ENCODE measurements at places on chromosomes 1 and 21. TPM values are rescaled to one million over a fixed set of nuclear protein-coding genes. Genes with fewer than 3 reads are reported as not detected.
A peak's percentile ranks its signal among the peaks of the same experiment; 100 is the strongest.

- DNase-seq, result no peak
Observed at GRCh38 chr1:107935396-107936064, 29.4 kb downstream of the VAV3 start.

- DNase-seq, result no peak
Observed at GRCh38 chr1:247096544-247096943, 7.6 kb downstream of the ZNF669 start.

- DNase-seq, result no peak
Observed at GRCh38 chr21:36654796-36655325, 44.1 kb upstream of the SIM2 start.

MRAP gene
- not detected for polyA plus RNA-seq

OR1C1 gene
- polyA plus RNA-seq, result not detected

DNA sequence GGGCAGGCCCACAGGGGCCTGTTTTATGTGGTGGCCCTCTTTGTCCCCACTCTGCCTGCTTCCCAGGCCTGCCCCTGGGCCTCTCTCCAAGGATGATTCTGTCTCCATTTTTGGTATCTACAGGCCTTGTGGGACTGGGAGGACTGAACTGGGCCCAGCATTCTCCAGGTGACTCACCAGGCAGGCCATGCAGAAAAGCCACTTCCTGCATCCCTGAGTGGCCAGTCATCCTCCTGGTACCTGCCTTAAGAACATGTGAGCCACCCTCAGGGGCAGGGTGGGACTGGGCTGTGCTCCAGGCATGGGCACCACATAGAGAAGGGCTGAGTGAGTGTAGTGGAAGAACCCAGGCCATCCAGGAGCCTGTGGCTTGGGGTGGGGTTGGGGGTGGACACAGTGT, 20.0 kb upstream of the BCAR3 start:
- DNase-seq, result peak; percentile 99

DNA sequence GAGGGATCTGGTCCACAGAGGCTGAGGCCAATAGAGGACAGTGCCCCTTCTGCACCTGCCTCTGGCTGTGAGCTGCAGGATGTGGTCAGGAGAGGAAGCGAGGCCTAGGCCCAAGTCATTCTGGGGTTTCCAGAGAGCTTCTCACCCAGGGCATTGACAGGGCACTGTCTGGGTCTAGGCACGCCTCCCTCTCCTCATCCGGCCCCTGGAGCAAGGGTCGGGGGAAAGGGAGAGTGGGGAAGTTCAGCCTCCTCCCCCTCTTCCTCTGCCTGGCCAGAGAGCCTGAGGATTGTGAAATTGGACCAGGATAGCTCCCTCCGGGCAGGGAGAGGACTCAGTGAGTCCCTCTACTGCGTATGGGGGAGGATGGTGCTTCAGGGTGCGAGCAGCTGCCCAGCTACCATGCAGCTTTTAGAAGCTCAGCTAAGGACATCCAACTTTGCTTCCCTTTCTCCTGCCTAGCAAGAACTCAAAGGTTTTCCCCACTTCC, 6.3 kb upstream of the INAVA start:
- DNase-seq, result no peak

ATF3 gene
- polyA plus RNA-seq, result 17.9 TPM

ANKRD35 gene
- polyA plus RNA-seq, result 2.4 TPM

GRCh38 chr1:95226781-95227660, 7.0 kb upstream of the RWDD3 start:
- DNase-seq, result no peak

GJA5 gene
- 0.07 TPM for polyA plus RNA-seq

GRCh38 chr1:111876631-111877030, 112.8 kb downstream of the KCND3 start:
- DNase-seq, result no peak

DNA sequence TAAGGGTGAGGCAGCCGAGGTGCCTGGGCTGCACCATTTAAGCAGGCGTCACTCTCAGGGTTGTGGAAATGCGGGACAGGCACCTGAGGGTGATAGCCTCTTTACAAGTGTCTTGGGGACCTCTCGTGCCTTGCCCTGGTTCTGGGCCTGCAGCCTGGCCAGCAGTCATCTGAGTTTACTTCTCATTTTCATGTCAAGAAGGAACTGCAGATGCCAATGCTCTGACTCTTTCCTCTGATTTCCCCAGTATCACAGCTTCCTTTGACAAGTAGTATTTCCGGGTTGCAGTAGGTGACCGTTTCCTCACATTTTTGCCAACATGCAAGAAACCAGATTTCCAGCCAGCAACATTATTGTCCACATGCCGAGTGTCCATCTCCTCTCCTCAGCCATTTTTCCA, 286.9 kb downstream of the DISC1 start:
- DNase-seq, result peak; percentile 24

DNA sequence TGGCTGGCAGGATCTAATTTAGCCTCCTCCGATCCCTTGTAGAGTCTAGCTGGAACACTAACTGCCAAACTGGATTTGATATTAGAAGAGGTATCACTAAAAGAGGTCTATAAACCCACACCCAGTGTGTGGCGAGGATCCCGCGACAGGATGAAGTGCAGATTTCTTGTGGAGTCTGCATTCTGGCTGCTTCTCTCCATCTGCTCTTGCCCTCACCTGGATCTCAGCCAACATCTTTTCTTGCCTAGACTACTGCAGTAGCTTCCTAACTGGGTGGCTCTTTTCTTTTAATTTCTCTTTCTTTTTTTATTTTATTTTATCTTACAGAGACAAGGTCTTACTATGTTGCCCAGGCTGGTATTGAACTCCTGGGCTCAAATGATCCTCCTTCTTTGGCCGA, 48.9 kb upstream of the CAPZB start:
- no peak for DNase-seq

DNA sequence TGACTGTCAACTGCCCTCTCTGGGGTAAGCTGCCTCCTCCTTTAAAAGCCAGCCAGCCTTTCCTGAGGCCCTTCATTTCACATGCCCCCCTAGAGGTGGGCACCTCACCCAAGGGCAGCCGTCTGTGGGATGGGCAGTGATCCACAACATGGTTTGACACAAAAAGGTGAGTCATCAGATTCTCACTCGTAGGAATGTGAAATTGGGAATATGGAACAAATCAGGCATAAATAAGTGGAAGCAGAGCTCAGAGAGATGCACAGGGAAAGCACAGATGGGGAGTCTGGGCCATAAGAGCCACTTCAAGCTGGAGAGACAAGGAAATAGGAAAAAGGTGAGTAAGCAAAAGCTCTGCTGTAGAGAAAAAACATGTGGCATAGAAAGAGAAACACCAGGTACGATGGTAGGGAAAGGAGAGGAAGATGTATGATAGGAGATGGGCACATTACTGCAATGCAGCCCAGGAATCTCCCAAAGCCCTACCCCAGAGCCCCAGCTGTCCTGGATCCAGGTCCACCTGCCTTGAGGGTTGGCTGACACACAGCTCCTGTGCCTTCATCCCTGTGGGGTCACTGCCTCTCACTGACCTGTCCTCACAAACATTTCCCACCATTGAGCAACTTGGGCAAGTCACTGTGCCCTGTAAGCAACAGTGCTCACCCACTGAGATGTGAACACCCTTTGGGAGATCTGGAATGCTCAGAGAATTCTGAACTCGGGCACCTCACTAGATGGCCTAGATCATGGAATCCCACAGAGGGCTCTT, 86.6 kb downstream of the ASTN1 start:
- no peak for DNase-seq

- DNase-seq, result peak; percentile 97
Observed at GRCh38 chr21:32520875-32521735, 64.2 kb downstream of the TCP10L start.

NOS1AP gene
- 0.20 TPM for polyA plus RNA-seq

GRCh38 chr1:200082329-200082728, 54.8 kb downstream of the NR5A2 start:
- DNase-seq, result peak; percentile 8

DNA sequence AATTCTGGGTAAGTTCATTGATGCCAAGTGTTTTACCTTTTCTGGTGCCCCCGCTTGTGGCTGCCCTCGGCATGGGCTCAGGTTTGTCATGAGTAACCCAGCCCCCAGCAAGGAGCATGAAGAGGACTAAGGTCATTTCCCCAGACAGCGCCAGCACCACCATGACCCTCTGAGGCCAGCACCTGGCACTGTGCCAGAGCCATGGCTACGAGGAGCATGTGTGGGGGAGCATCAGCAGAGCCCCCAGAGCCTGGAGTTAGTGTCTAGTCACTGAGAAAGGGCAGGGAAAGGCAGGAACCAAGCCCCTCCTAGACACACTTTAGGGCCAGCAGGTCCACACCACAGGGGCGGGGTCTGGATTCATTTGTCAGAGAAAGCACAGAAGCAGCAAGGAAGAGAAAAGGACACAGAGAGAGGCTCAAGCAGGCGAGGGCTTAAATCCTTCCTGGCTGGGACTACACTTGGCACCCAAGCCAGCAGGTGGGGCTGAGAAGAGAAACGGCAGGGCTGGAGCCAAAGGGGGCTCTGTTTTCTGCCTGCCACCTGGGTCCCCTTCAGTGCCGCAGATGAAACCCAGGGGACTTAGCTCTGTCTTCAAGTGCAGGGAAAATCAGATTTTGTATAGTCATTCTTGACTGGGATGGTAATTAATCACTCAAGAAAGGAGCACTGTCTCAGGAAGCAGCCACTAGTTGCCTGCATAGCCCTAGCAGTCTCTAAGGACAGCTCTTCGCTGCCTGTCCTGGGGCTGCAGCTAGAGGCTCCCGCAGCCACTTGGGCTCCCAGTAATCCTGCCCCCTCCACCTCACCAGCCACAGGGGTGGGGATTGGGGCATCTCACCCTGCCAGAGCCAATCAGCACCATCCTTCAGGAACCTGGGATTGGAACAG, 79.6 kb upstream of the ZC3H12A start:
- no peak for DNase-seq

DNA sequence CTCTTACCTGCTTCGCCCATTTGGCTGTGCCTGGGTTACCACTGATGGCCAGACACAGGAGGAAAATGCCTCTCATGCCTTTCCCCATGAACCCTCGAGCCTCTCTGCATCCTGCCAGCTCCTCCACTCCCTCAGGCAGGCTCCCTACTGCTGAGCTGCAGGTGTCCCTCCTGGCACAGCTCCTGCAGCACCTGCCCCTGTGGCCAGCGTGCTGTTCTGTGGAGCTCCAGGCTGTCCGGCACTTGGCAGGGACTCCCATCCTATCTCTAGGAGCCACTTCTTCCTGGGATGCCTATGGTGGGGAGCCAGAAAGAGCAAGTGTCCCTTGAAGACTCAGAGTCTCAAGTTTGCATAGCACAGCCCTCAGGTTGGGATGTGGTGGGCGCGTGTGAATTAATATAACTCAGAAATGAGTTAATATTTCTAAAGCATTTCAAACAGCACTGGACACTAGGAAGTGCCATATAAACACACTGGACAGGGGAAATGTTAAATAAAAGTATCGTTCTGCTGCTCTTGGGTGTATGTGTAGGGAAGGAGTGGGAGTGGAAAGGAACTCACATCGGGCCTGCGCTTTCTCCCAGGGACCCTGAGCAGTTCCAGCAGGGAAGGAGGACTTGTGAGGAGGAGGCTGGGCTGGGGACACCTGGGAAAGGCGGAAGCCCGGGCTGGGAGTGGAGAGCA, 2.7 kb downstream of the LRRC71 start:
- no peak for DNase-seq

- DNase-seq, result no peak
Observed at GRCh38 chr1:228123505-228123904, 14.4 kb upstream of the MRPL55 start.

ZNF683 gene
- not detected for polyA plus RNA-seq

GRCh38 chr1:233045588-233045987, 95.2 kb downstream of the NTPCR start:
- peak; percentile 13 for DNase-seq

- peak; percentile 78 for DNase-seq
Observed at GRCh38 chr1:216600730-216601609, 122.3 kb downstream of the ESRRG start.

DNA sequence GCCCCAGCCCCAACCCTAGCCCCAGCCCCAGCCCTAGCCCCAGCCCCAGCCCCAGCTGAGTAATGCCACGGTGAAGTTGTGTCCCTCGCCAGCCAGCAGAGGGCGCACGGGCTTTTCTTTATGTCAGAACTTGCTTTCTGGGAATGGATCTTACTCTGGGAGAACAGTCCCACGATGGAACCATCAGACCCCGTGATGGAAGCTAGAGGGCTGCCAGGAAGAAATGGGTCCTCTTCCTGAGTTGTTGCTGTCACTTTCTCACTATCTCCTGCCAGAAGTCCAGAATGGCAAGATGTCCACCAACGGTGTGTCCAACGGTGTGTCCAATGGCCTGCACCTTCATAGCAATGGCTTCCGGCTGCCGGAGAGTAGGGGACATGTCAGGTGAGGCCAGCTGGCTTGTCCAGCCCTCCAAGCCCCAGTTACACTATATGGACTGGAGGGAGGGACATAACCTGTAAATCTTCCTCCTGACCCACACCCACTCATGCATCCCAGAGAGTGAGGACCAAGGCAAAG, 25.1 kb upstream of the TMEM222 start:
- DNase-seq, result peak; percentile 54

OR11L1 gene
- polyA plus RNA-seq, result not detected

NBPF4 gene
- not detected for polyA plus RNA-seq

CFHR4 gene
- polyA plus RNA-seq, result not detected

- DNase-seq, result peak; percentile 95
Observed at GRCh38 chr1:180151508-180151907, 3.2 kb upstream of the QSOX1 start.

DNA sequence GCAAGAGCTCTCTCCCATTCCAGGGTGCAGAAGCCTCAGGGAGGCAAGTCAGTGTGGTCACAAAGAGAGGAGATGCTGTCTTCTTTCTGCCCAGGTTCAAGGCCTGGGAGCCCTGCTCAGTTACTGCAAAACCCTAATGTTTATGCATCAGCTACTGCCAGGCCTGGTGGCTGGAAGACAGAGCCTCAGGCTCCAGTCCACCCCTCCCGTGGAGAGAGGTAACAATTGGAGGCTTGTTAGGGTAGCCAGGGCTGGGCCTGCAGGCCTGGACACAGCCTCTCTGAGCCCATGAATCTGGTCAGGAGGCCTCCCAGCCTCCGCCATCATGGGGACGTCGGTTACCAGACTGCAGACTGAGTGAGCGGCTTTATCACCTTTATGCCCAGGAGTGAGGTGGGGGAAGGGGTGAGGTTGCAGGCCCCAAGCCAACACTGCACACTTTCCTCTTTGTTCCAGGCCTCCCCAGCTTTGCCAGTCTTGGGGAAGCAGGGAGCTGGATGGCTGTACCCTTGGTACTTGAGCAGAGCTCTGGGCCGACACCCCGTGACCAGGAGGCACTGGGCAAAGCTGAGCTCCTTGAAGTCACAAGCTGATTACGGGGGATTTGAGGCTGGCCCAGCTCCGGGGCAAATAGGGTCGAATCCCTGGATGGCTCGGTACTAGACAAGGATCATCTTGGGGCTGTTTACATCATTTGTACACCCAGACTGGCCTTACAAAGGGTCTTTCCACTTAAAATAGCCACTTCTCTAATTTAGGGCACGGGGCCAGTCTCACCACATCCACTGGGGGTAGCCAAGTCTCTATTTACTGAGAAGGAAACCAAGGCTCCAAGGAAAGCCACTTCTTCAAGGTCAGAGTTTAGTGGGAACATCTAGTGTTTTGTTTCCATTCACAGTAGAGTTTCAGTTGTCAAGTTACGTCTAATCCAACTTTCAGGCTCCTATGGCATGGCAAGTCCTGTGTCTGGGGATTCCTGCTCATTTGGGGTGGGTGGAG, 5.2 kb downstream of the SLC2A1 start:
- no peak for DNase-seq

DNA sequence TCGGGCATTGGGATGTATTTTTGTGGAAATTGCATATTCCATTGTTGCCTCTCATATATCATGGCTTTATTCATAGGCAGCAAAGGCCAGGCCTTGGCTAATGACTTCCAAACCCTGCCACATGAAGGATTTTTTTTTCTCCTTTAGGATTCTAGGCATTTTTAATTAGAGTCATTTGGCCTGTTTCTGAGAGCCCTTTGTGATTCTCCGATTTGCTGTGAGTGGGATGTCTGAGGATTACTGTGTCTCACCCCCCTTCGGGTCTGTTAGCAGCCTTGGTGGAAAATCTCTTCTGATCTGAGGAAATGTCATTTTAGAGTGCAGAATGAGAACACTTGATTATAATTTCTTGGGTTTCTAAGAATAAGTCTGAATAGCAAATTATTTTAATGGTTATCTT, 253.5 kb downstream of the NTNG1 start:
- DNase-seq, result no peak
